ENCODE measurements at places on chromosomes 11 and 22. TPM values are rescaled to one million over a fixed set of nuclear protein-coding genes. Genes with fewer than 3 reads are reported as not detected.

DNA sequence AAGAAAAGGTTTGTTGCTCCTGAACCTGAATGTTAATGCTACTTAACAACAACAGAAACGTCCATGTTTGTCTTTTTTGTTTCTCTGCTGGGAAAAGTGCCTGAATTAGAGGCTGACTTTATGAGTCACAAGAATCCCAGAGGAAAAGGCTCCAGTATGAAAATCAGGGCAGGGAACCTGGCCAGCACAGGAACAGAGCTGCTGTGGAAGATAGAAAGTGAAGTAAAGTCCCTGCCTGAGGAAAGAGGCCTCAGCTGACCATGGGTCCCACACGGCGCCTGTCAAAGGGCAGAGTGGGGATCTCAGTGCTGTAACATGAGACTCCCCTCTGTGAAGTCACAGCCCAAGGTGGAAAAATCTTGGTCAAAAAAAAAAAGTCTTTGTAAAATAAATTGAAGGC is 632.3 kb upstream of the CCDC90B start:
- no peaks in the 10 kb centered on the region for H3K27me3 ChIP-seq
- H3K36me3 ChIP-seq, result no peaks in the 10 kb centered on the region

DNA sequence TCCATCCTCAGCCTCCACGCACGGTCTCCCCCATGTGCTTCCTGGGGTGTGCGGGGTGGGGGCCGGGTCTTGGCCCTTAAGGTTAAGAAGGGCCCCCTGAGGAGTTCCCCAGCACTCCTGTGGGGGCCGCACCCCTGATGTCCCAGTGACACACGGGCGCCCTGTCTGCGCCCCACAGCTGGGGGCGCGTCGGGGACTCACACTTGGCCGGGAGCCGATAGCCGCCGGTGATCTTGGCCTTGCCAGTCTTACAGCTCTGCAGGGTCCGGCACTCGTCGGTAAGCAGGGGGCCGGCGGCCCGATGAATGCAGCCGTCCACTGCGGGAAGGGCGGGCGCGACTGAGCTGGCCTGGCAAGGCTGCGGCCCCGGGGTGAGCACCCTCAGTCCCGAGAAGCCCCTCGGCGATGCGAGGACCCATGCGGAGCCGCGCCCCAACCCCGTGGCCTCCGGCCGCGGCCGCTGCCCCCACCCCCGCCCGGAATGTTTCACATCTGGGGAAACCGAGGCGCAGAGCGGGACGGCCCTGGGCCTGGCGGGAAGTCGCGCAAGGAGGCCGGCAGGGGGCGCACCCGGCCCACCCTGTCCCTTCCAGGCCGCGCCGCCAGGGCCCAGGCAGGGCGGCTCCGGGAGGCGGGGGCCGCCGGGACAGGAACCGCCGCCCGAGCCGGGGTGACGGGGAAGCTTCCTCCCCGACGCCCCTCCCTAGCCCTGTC is 13.9 kb downstream of the OTUB1 start:
- H3K36me3 ChIP-seq, result peaks cover 11% of the 10 kb centered on the region
- H3K27ac ChIP-seq, result no peak overlapping the region
- no peak overlapping the region for H3K4me3 ChIP-seq
- H3K4me1 ChIP-seq, result peaks cover 5% of the 10 kb centered on the region
- DNase-seq, result peak; percentile 77

YPEL1 gene
- total RNA-seq, result 7.2 TPM

DNA sequence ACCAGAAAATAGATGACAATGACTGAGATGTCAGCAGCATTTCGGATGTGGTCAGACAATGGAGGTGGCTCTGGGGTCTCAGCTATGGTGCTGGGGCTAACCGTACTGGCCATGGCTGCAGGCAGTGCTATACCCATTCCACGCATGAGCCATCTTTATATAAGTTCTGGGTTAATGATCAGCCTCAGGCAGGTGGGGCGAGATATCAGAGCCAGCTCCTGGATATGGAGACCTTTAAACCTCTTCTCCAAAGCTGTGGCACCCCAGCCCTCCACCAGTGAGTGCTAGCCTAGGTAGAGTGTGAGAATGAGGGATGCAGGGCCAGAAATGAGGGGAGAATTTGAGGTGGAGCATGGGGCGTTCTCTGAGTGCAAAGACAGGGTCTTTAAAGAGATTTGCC is at the start of gene SLC5A4:
Gene SLC5A4, minus strand, starts transcription at position 131 of the 400 bp plus-strand sequence. Its CDS starts 18 bp downstream, at position 113.
- no peak within 1 kb of the TSS for H3K27ac ChIP-seq
- H3K4me3 ChIP-seq, result no peak within 1 kb of the TSS
- no peak for DNase-seq
- peaks cover 10% of the 10 kb centered on the region for H3K4me1 ChIP-seq

RAG2 gene
- not detected for total RNA-seq

SLC37A2 gene
- total RNA-seq, result 1.1 TPM

GRCh38 chr11:101034076-101034475 is 95.5 kb downstream of the PGR start:
- no peaks in the 10 kb centered on the region for H3K27me3 ChIP-seq
- no peak for DNase-seq
- H3K27ac ChIP-seq, result no peak overlapping the region
- H3K36me3 ChIP-seq, result no peaks in the 10 kb centered on the region

DNA sequence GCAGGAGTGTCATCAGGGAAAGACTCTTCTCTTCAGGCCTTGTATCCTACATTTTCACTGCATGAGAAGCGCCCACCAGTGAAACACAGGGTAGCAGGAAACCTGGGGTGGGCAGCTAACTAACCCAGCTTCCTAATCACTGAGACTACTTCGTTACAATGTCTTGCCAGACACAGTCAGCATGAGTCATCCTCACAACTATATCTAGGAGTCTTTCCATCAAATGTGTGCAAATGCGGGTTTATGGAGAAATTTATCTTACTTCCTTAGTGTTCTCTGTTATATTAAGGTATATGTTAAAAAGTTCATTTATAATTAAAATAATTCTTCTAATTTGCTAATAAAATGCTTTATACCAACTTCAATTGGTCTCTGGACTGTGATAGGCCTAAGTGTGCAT is 79.9 kb upstream of the RAB1B start:
- no peak for DNase-seq
- no peak overlapping the region for H3K4me3 ChIP-seq
- no peaks in the 10 kb centered on the region for H3K27me3 ChIP-seq
- peaks cover 8% of the 10 kb centered on the region for H3K36me3 ChIP-seq

GRCh38 chr11:62439785-62440602 is 21.2 kb downstream of the SCGB1A1 start:
- H3K4me3 ChIP-seq, result no peak overlapping the region
- no peak overlapping the region for H3K27ac ChIP-seq
- H3K36me3 ChIP-seq, result no peaks in the 10 kb centered on the region

GSTT4 gene
- not detected for total RNA-seq

GRCh38 chr11:8269636-8270035 is 6.0 kb upstream of the LMO1 start:
- DNase-seq, result no peak
- no peaks in the 10 kb centered on the region for H3K36me3 ChIP-seq
- H3K27me3 ChIP-seq, result peaks cover 79% of the 10 kb centered on the region
- H3K4me1 ChIP-seq, result peaks cover 3% of the 10 kb centered on the region

OR8B4 gene
- not detected for total RNA-seq

- peaks cover 28% of the 10 kb centered on the region for H3K4me1 ChIP-seq
- H3K4me3 ChIP-seq, result peak overlapping the region; percentile 91
- peak; percentile 65 for DNase-seq
- peak overlapping the region; percentile 20 for H3K27ac ChIP-seq
- H3K36me3 ChIP-seq, result peaks cover 4% of the 10 kb centered on the region
These were observed 1.6 kb downstream of the NCR3LG1 start for GRCh38 chr11:17352950-17353820.

DNA sequence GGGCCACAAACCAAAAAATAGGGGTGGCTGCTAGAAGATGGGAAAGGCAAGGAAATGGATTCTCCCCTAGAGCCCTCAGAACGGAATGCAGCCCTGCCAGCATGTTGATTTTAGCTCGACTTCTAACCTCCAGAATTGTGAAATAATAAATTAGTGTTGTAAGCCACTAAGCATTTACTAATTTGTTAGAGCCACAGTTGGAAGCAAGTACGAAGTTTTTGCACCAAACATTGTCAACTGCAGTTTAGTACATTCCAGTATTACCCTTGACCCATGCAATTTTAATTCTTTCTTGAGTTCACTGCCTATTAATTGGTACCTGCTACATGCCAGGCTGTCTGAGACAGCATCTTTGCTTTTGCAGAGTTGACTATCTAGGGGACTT is 32.2 kb downstream of the PARVA start:
- no peaks in the 10 kb centered on the region for H3K36me3 ChIP-seq
- H3K4me1 ChIP-seq, result no peaks in the 10 kb centered on the region
- no peak overlapping the region for H3K4me3 ChIP-seq
- peaks cover 13% of the 10 kb centered on the region for H3K27me3 ChIP-seq
- DNase-seq, result no peak

LYVE1 gene
- not detected for total RNA-seq

DNA sequence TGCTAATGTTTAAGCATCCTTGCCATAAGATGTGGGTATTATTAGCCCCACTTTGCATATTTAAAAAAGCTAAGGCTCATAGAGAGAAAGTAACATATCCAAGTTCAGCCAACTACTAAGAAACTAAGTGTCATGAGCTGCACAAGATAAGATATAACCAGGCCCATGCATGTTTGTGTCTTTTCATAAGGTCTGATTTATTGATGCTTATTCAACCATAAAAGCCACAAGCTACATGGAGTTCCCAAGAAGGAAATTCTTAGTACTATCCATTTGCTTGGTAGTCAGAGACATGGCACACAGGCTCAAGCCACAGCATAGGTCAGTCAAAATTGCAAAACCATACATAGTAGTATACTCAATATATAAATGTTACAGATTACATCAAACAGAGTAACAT is 488.5 kb downstream of the SOX6 start:
- H3K4me1 ChIP-seq, result no peaks in the 10 kb centered on the region
- no peaks in the 10 kb centered on the region for H3K36me3 ChIP-seq
- H3K27me3 ChIP-seq, result no peaks in the 10 kb centered on the region
- no peak overlapping the region for H3K27ac ChIP-seq
- no peak for DNase-seq

GRCh38 chr22:41285441-41285819 is 557 bp downstream of the RANGAP1 start:
- H3K4me1 ChIP-seq, result peaks cover 36% of the 10 kb centered on the region
- peak overlapping the region; percentile 98 for H3K27ac ChIP-seq
- H3K36me3 ChIP-seq, result peaks cover 21% of the 10 kb centered on the region
- DNase-seq, result peak; percentile 92

DNA sequence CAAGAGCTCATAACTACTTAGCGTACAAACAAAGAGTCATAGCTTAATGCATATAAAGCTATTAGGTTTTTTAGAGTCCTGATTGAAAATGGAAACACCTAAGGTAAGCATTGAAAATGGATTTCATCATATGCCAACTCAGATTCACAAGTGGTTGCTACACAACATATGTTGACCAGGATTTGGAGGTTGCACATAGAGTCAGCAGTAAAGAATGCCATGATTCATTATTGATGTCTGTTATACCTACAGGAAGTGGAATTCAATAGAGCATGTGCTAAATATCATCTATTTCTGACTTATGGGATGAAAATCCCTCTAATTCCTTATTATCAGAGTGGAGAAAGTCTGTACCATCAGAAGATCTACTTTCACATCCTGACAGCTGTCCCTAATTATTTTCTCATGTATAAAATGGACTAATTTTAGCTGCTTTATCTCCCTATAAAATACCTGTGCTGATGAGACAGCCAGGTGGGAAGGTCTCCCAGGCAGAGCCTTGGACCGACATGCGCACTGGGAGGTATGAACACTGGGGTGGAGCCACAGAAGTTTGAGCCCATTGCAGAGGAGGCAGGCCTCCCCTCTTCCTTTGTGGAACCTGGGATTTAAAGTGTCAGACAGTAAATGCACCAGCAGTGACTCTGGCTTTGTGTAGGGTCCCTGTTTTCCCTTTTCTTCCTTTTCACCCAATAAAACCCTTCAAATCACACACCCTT is 204.2 kb downstream of the AASDHPPT start:
- no peak overlapping the region for H3K27ac ChIP-seq
- no peaks in the 10 kb centered on the region for H3K27me3 ChIP-seq
- H3K36me3 ChIP-seq, result no peaks in the 10 kb centered on the region
- H3K4me3 ChIP-seq, result no peak overlapping the region

- no peak for DNase-seq
- H3K4me1 ChIP-seq, result peaks cover 1% of the 10 kb centered on the region
- H3K4me3 ChIP-seq, result no peak overlapping the region
- peaks cover 5% of the 10 kb centered on the region for H3K36me3 ChIP-seq
- H3K27me3 ChIP-seq, result peaks cover 24% of the 10 kb centered on the region
These were observed 50.1 kb downstream of the LRRC32 start for GRCh38 chr11:76620489-76620888.

DNA sequence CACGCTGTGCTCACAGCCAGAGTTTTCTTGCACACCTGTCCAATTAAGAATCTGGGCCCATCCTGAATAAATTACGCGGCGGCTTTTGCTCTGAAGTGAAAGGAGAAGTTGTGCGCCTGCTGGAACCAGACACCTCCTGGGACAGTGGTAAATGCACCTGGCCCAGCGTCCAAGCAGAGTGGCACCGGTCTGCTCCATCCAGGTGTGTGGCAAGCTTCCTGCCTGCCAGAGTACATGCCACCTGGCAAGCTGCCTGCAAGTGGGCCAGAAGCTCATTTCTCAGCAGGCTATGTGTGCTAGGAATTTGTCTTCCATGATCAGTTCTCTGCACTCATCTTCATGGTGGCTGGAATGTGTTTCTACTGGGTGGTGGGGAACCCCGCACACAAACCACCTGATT is 660.6 kb downstream of the ETS1 start:
- H3K4me1 ChIP-seq, result no peaks in the 10 kb centered on the region
- H3K4me3 ChIP-seq, result no peak overlapping the region
- H3K27me3 ChIP-seq, result peaks cover 4% of the 10 kb centered on the region
- H3K36me3 ChIP-seq, result no peaks in the 10 kb centered on the region
- no peak overlapping the region for H3K27ac ChIP-seq
- no peak for DNase-seq

- DNase-seq, result no peak
- H3K4me3 ChIP-seq, result no peak overlapping the region
- H3K36me3 ChIP-seq, result no peaks in the 10 kb centered on the region
These were observed 76.6 kb upstream of the LMO1 start for GRCh38 chr11:8340296-8340695.

DNA sequence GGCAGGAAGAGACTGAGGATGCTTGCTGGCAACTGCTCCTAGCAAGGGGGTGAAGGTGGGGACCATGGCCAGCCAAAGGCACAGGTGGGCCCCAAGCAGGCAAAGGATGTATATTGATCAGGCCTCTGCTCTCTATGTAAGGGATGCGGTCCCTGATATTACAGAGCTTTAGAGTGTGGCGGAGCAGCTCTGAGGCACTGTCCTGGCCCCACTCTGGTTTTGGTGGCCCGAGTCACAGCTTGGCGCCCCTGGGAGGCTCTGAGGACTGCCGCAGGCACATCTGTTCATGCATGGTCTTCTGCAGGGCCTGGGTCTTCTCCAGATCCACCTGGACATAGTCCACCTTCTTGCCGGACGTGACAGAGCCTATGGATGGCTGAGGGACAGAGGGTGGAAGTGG is 45.5 kb downstream of the GAB4 start:
- H3K4me3 ChIP-seq, result no peak overlapping the region
- H3K27ac ChIP-seq, result no peak overlapping the region
- DNase-seq, result no peak

GRCh38 chr11:73225851-73226250 is 7.8 kb downstream of the P2RY2 start:
- H3K4me1 ChIP-seq, result peaks cover 13% of the 10 kb centered on the region
- peaks cover 7% of the 10 kb centered on the region for H3K27me3 ChIP-seq

Data from activated CD8-positive, alpha-beta memory T cell treated with anti-CD3 and anti-CD28 coated beads, Interleukin-2, amount 10 ng/mL, durations not matched to agents 7 days and 5 days (primary cell).